ENCODE measurements at places on chromosomes 1 and 21.

GRCh38 chr1:105485207-105485606 is 1571.3 kb upstream of the PRMT6 start:
- no peak for DNase-seq

- no peak for DNase-seq
Observed at GRCh38 chr1:86965012-86965826, 50.8 kb downstream of the HS2ST1 start.

GRCh38 chr1:14881775-14882672 is 271.5 kb upstream of the TMEM51 start:
- DNase-seq: no peak

DNA sequence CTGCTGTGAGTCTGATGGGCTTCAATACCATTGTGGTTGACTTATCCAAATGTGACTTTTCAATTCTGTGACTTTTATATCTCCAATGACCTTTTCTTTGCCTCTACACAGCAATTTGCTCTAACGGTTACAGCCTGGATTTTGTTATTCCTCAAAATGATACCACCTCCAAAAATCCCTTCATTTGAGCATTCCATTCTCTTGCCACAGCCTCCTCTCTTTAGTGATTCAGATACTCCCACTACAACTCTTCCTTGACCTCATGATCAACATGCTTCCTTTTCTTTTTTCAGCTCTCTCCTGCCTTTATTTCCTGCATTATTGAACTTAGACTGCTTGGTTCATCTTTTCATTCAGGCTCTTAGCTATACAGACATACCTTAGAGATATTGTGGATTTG is 16.6 kb upstream of the IL19 start:
- DNase-seq: no peak

DNA sequence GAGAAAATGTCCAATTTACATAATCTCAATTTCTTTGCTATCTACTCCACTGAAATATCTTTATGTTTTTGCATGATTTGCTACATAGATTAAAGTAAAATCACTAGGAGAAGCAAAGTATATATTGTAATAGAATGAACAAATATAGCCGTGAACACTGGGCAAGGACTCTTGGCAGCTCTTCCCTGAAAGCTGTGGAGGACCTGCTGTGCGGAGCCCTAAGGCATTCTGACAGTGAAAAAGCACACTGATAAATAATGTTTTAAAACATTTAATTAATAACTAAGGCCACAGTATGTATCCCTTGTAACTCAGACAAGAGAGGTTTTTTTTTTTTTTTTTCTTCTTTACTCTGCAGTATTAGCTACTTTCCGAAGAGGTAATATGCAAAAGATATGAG is 256.1 kb upstream of the DPYD start:
- DNase-seq: no peak

DNA sequence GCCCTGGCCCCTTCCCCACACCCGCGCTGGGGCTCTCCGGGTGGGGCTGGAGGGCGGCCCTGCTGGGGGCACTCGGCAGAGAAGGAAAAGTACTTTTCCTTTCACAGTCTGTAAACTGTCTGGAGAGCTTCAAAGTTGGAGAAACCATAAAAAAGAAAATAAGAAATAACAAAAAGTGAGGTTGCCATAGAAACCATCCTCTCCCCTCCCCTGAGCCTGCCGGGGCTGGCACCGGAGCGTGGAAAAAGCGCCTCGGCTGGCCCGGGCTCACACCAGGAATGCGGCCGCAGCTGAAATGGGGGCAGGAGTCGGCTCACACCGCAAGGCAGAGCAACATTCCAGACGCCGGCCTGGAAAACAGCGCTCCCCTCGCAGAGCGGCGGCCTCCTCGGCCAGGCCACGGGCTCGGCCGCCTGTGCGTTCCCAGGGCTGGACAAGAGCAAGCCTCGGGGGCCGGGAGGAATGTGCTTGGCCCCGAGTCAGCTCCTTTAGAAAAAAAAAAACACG is 69.2 kb downstream of the MORN1 start:
- no peak for DNase-seq

DNA sequence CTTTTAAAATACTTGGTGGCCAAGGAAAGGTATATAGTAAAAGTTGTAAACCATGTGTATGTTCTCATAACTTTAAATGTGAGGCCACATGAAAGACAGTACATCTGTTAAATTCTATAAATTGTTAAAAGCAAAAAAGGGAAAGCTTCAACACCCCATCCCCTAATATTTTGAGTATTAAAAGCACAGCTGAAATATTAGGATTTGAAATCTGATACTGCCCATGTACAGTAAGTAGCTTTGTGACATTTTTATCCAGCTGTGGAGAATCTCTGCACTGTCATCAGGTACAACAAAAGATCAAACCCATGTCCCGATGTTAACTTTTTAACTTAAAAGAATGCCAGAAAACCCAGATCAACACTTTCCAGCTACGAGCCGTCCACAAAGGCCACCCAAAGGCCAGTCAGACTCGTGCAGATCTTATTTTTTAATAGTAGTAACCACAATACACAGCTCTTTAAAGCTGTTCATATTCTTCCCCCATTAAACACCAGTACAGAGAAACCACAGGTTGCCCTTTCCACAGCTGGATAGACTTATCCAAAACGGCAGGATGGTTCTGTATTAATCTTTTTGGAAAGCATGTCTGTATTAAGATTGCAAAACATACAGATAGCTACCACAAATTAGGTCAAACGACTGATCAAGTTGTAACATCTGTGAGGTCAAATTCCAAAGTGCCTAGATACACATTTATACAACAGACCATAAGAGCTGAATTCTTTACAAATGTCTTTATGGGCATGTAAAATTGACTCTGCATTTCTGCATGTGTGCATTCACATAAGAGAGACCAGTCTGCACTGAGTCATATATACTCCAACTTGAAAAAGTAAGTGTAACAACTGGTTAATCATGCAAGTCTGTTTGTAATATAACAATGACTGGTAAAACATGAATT is 5.2 kb downstream of the IRF2BP2 start:
- no peak for DNase-seq

- no peak for DNase-seq
Observed at GRCh38 chr1:21200767-21201166, 24.1 kb upstream of the EIF4G3 start.

GRCh38 chr1:42552636-42553035 is 89.5 kb downstream of the CCDC30 start:
- DNase-seq: no peak

GRCh38 chr1:42379794-42380585 is 602 bp upstream of the RIMKLA start:
- no peak for DNase-seq

DNA sequence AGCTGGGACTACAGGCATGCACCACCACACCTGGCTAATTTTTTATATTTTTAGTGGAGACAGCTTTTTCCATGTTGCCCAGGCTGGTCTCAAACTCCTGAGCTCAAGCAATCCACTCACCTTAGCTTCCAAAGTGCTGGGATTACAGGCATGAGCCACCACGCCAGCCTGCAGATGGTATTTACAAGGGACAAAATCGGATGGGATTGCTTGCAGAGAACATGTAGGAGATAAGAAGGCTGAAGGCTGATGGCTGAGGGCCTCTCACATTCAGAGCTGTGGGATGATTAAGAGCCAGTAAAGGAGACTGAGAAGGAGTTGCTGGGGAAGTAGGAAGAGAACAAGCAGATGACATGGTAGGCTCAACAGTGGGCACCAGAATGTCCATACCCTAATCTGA is 24.0 kb upstream of the QSOX1 start:
- DNase-seq: no peak

- no peak for DNase-seq
Observed at GRCh38 chr1:46520063-46520911, 30.7 kb downstream of the DMBX1 start.

DNA sequence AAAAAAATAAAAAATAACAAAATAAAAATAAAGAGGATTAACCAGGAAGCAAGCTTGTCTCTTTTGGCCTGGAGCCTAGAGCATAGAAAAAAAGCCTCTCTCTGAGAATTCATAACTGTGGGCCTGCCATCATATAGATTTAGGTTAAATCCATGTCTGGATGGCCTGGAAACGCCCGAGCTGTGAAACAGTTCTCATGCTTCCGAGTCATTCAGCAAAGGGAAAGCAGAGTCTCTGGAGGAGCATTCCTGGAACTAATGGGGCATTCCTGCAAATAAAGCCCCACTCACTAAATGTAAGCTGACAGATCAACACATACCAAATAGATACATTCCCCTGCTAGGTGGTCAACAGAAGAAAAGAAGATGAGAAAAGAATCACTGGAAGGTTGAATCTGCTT is 75.8 kb upstream of the GNG4 start:
- DNase-seq: no peak

DNA sequence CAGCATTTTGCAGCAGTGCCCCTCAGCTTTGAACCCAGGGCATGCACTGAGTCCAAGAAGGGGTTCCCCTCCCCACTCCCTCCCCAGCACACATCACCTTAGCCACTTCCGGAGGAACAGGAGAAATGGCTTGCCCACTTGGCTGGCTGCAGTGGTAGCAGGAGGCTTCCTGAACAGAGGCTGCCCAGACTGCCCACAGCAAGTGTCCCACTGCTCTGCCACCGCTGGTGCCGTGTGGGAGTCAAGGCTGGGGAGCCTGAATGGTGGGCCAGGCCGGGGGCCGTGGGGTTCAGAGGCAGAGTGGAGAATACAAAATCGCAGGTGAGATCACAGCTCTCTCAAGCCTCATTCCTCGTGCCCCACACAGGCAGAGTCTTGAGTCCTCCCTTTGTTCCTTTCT is 34.5 kb downstream of the CD247 start:
- DNase-seq: no peak

DNA sequence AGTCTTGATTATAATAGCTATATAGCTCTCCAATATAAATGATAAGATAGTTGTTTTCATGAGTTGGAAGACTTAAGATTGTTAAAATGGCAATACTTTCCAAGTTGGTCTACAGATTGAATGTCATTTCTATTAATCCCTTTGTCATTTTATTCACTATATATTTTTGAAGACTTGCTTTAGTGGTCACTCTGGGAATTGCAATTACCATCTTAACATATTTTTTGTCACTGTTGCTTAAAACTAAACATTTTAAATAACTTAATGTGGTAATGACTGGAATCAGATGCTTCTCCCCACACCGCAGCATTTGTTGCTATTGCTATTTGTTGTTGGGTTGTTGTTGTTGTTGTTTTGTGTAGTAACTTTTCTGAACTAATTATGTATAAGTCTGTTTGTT is 1592.9 kb downstream of the MRPL39 start:
- DNase-seq: no peak

GRCh38 chr21:37562920-37563640 is 196.5 kb downstream of the DYRK1A start:
- DNase-seq: no peak

GRCh38 chr1:215375381-215375780 is 191.7 kb upstream of the KCTD3 start:
- no peak for DNase-seq

DNA sequence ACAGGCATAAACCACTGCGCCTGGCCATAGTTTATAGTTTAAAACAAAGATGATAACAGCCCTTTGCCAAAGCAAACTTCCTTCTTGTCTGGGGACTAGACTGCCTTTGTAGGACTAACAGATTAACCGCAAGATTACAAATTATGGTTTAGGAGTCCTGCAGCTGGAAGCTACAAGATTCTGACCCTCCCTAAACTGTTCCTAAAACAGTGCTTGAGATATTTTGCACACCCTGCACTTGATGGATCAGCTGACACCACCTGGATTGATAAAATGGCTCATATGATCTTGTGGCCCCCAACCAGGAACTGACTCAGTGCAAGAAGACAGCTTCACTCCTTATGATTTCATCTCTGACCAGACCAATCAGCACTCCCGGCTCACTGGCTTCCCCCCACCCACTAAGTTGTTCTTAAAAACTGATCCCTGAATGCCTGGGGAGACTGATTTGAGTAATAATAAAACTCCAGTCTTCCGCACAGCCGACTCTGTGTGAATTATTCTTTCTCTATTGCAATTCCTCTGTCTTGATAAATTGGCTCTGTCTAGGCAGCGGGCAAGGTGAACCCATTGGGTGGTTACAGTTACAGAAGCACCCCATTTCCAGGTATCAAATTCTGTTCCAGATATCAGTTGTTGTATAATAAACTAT is 13.8 kb upstream of the RNF11 start:
- DNase-seq: no peak

DNA sequence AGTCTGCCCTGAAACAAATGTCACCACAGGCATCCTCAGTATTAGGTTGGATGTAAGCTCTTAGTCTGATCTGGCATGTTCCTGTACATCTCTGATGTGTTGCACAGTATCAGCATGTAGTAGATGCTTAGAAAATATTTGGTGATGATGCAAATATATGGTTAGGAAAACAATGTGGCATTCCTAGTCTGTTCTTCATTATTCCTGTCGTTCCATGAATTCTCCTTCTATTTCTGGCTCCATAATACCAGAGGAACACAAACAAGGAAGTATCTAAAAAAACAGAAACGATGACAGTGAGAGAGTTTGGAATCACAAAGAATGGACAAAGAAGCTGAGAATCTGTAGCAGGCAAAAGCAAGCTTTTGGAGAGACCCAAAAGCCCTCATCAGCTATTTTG is 236.6 kb downstream of the HHAT start:
- no peak for DNase-seq

DNA sequence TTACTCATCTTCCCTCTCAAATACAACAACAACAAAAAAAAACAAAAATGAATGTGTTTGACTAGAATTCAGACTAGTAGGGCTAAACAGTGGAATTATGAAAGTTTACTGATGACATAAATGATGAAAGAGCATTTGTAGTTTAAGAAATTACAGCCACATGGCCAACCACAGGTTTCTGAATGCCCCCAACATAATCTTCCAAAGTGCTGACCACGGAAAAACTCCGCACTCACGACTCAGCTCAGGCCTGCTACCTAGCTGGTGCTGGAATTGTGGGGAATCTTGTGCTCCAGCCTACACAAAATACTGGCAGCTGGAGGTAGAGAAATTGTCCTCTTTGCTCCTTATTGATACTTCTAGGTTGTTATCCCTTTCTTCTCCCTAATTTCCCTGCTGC is 23.6 kb upstream of the TBX15 start:
- no peak for DNase-seq

GRCh38 chr1:91099746-91100621 is 78.1 kb upstream of the ZNF644 start:
- DNase-seq: no peak

DNA sequence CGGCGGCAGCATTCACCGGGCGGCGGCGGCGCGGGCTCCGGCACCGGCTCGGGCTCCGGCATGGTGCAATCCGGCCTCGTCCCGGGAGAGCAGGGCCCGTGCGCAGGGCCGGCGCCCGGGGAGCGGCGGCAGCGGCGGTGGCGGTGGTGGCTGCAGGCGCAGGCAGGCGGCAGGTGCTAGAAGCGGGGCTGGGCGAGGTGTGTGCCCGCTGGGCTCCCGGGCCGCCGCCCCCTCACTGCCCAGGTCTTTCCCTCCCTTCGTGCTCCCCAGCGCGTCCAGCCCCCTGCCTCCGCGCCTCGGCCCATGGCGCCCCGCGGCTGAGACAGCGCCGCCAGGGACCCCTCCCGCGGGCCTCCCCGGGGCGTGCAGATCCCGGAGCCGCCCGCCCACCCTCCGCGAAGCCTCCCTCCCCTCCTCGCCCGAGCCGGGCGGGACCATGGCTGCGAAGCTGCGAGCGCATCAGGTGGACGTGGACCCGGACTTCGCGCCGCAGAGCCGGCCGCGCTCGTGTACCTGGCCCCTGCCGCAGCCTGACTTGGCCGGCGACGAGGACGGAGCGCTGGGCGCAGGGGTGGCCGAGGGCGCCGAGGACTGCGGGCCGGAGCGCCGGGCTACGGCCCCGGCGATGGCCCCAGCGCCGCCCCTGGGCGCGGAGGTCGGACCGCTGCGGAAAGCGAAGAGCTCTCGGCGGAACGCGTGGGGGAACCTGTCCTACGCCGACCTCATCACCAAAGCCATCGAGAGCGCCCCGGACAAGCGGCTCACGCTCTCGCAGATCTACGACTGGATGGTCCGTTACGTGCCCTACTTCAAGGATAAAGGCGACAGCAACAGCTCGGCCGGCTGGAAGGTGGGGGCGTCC is 492 bp downstream of the FOXO6 start:
- DNase-seq: no peak

GRCh38 chr1:87146538-87146937 is 182.1 kb upstream of the LMO4 start:
- DNase-seq: no peak

Data from effector memory CD4-positive, alpha-beta T cell (primary cell).